A673 (cell line): ENCODE measurements at places on chromosomes 3 and 15.

GRCh38 chr3:69998759-69999139, 784 bp upstream of the SAMMSON start:
- DNase-seq = peak; percentile 40

- peak; percentile 47 for DNase-seq
Measured at GRCh38 chr3:131221731-131222130, 159.8 kb upstream of the NUDT16 start.

- DNase-seq = no peak
Measured at GRCh38 chr3:39809995-39810595, 686 bp downstream of the MYRIP start.

DNA sequence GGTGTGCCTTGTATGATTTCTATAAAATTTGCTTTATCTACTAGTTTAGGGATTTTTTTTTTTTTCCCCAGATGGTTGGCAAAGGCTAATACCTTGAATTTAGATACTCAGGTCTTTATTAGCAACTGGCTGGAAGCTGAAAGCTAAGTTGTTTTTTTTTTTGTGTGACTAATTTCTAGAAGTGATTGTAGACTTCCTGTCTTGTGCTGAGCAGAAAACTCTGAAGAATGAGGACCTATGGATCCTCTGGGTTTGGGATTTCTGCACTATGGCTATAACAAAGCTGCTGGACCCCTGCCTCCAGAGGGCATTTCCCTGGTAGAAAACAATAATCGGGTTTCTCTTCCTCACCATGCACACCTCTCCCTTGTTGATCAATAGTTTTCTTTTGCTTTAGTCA, 10.0 kb downstream of the ARIH2 start:
- DNase-seq = no peak

- no peak for DNase-seq
Measured at GRCh38 chr3:30625541-30626438, 19.4 kb downstream of the TGFBR2 start.

DNA sequence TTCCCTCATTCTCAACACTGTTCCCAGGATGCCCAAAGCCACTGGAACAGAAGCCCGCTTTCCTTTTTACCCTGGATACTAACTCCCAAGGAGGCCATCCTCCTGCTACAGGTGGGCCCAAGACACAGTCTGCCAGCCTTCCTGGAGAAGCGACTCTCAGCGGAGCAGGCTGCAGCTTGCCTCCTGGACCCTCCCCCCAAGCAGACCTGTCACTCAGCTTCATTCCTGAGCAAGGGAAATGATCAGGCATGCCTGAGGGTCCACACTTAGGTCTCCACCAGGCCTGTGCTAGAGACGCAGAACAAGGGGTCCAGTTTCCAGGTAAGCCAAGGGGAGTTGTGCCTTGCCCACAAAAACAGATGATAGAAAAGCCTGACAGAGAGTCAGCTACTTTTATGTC, 62.8 kb downstream of the SLCO2A1 start:
- DNase-seq = no peak

DNA sequence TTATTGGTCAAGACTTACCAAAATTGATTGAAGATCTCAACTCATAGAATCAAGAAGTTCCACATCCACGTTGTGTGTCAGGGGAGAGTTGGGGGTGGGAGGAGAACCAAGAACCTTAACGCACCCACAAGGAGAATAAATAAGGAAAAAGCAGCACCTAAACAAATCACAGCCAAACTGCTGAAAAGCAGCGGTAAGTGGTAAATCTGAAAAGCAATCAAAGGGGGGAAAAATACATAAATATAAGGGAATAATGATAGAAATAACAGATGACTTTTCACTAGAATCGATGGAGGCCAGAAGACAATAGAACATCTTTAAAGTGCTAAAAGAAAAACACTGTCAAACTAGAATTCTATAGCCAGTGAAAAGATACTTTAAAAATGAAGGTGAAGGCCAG, 20.1 kb upstream of the BHLHE40 start:
- no peak for DNase-seq

- DNase-seq = no peak
Measured at GRCh38 chr3:87575550-87575949, 299.2 kb upstream of the POU1F1 start.

- no peak for DNase-seq
Measured at GRCh38 chr15:49530092-49530491, 90.5 kb downstream of the FAM227B start.

GRCh38 chr15:73608475-73608874, 24.7 kb downstream of the NPTN start:
- DNase-seq = no peak

DNA sequence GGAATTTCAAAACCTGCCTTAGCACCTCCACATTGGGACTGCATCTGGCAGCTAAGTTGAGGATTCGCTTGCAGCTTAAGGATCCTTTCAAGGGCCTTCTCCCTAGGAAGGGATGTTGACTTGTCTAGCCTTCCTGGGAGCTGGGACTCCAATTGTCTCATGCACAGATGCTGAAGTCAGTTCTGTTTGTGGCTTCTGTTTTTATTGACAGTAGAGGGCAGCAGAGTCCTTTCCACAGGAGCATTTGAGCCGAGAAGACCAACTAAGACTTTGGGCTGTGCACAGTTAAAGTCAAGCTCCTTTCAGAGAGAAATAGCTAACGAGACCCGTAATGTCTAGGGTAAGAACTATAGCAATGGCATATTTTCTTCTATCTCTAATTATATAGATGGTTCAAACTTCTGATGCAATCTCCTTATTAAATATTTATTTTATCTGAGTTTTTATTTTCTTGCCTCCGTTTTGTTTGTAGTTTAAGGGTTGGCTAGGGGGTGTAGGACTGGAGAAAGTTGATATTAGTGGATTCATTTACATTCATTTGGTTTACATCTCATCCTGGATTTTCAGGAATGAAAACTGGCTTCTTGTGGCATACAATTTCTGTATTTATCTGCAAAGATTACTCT, 59.7 kb upstream of the KBTBD8 start:
- peak; percentile 67 for DNase-seq

DNA sequence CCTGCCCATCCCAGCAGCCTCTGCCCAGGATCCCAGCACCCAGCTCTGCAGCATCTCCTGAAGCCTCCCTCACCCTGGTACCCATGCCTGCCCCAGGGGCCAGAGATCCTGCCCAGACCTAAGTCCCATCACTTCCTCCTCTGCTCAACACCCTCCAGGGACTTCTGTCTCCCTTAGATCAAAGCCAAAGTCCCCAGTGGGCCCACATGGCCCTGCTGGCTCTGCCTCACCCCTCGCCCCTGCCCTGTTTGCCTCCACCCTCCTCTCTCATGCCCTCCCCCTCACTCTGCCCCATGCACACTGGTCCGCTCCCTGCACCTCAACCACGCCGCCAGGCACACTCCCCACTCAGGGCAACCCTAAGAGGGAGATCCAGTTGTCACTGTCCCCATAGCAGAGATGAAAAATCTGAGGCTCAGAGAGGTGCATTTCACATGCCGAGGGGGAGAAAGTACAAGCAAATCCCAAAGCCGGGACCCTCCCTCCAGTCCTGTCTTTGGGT, 146.5 kb downstream of the NUP210 start:
- DNase-seq = no peak

DNA sequence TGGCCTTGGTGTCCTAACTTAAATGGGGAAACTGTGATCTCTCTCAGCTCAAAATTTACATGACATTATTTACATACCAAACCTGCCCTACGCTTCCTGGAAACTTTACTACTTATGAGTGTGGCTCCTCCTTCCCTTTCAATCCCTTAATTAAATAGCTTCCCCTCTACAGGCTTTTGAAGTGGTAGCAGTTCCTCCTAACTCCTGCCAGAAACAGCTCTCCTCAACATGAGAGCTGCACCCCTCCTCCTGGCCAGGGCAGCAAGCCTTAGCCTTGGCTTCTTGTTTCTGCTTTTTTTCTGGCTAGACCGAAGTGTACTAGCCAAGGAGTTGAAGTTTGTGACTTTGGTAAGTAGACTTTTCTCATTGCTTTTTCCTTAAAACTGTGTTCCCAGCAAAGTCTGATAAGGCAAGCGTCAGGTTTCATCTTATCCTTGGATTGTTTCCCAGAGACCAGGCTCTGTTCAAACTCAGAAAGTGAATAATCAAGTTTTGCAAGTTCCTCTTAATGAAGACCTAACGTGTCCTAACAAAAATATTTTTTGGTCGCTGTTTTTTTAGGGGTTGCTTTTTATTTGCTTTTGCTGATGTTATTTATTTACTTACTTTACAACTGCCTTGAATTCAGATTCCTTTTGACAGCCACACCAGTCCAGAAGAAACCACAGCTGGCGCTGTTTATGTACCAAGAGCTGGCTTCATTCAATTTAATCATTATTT, at the start of gene ACP3:
Gene ACP3 (plus strand): TSS at position 179 of the 720 bp plus-strand sequence. CDS start 50 bp downstream, at position 229.
- peak; percentile 91 for DNase-seq

DNA sequence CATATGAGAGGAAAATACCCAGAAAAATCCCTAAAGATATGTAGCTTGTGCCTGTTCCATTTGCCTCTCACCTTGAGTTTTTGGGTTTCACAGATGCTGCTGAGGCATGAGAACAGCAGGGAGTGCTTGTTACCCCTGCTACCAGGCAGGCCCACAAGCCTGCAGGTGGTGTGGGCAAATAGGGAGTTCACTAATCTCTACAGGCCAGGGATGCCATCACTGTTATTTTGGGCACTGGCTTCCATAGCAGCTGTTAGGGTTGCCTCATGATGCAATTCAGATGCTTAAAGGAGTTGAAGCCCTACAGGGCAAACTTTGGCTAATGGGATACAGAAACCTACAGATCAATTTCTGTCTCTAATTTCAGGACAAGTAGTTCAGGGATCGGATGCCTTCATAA, 873.5 kb downstream of the OTOL1 start:
- DNase-seq = no peak

DNA sequence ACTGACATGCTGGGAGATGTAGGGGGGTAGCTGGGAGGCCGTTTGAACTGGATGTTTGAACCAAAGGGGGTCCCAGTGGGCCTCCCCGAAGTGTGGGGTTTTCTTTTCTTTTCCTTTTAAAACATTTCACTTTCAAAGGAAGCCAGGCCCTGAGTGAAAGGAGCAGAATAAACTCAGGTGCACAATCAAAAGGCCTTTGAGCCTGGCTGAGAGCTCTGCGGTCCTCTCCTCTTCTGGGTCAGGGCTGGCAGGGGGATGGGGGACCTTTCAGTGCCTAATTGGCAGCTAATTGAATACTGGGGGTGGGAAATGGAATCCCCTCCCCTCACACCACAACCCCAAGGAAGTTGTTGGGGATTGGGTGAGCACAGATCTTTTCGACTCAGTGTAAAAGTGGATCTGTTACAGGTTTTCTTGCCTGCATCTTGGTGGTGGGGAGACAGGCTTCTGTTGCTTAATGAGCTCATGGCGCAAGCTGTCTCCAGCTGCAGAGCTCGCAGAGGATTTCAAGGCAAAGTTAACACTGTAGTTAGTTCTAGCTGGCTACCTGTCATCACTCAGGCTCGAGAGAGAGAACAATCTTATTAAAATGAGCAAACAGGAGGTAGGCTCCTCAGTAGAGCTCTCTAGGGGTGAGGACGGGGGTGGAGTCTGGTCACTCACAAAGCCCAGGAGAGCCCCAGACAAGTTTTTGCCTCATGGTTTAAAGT, 132.6 kb downstream of the RAB11A start:
- no peak for DNase-seq

- DNase-seq = no peak
Measured at GRCh38 chr15:82870727-82871320, 61.4 kb downstream of the WHAMM start.

GRCh38 chr3:49914906-49915305, 11.2 kb upstream of the MST1R start:
- no peak for DNase-seq

DNA sequence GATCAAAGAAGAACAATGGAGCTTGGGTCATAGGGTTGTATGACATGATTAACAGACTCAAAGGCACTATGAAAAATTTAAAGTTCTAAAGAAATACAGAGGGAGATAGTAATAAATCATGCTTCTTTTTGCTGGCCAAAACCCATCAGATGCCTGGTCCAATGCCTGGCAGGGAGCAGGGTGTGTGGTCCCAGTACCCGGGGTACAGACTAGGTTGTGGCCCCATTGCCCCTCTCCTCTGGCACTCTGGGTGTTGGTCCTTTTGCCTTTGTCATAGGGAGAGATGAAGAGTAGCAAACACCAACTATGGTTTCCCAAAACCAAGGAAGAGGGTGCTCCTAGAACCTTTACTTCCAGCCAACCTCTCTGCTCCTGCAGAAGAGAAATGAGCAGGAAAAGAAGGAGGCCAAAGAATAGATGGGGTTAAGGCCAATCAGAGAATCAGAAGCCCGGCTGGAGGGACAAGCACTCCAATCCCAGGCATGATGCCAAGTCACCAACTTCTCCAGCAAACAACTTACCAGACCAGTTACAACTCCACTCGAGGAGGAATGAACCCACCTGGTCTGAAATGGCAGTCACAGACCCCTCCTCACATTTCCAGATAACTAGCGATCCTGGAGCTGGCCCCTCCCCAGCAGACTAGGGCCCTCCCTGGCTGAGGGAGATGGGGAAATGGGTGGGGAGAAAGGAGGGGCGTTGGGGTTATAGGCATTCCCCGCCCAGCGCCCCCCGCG, 1.8 kb downstream of the IGDCC3 start:
- DNase-seq = no peak

- DNase-seq = peak; percentile 63
Measured at GRCh38 chr15:95024351-95024750, 793.0 kb downstream of the MCTP2 start.

- no peak for DNase-seq
Measured at GRCh38 chr3:16134173-16134928, 40.1 kb upstream of the GALNT15 start.

DNA sequence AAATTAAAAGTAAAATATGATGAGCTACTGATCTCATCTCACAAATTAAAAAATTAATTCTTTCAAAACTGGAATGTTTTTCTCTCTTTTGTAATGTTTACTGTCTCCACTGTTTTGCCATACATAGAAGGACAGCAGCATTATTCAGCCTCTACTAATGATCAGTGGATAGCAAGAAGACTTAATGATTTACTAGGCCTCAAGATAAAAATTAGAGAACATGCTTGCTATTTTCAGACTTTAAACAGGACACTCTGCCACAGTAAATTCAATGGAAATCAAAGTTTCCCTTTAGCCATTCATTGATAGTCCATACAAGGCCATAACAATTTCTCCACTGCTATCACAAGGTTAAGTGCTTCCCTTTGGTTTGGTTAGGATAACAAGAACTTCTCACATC, 129.4 kb downstream of the TMCC1 start:
- DNase-seq = no peak

DNA sequence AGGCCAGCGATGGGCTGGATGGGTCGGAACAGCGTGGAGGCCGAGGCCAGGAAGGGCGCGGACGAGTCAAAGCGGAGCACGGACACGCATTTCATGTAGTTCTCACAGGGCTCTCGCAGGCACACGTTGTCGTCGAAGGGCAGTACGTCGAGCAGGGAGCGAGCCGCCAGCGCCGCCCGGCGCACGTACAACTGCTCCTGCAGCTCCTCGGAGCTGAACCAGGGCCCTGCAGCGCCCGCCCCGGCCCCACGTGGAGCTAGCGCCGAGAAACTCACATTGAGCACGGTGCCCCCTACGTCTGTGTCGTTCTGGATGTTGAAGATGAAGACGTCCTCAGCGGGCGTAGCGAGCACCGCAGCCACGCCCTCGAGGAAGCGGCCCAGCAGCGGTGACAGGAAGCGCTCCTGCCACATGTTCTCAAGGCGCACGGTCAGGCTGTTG, 5.8 kb downstream of the CELSR3 start:
- DNase-seq = no peak

- peak; percentile 90 for DNase-seq
Measured at GRCh38 chr3:134232151-134232550, 18.5 kb downstream of the RYK start.

GRCh38 chr15:39585389-39585841, 4.5 kb downstream of the THBS1 start:
- DNase-seq = no peak
